ENCODE measurements at places on chromosomes 11 and 22.

DNA sequence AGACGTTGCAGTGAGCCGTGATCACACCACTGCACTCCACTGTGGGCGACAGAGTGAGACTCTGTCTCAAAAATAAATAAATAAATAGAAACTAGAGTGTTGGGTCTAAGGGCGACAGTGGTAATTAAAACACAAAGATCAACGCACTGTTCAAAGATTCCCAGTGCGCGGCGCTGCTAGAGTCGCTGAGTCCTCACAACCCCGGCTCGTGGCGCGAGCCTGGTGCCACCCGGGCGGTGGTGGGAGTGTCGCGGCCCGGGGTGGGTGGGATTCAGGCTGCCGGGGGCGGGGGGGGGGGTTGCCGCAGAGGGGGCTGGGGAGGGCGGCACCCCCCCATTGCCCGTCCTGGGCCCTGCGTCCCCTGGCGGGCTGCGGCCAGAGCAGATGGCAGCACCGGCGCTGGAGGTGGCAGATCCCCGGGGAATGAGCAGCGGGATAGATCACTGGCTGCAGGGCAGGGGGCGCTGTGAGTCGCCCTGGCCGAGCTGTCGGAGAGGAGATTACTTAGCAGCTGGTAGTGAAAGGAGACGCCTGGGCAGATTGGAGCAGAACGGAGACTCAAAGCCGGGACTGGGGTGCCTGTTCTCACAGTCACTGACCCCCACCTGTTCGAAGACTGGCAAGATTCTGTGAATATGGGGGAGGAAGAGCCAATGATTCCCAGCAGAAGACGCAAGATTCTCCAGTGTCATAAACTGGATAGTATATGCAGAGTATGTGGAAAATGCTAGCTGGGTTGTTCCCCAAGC is 30.2 kb upstream of the APOBEC3A start:
- peak; percentile 71 for DNase-seq

- no peak for DNase-seq
Observed at GRCh38 chr22:47954107-47954506, 1191.7 kb downstream of the TBC1D22A start.

DNA sequence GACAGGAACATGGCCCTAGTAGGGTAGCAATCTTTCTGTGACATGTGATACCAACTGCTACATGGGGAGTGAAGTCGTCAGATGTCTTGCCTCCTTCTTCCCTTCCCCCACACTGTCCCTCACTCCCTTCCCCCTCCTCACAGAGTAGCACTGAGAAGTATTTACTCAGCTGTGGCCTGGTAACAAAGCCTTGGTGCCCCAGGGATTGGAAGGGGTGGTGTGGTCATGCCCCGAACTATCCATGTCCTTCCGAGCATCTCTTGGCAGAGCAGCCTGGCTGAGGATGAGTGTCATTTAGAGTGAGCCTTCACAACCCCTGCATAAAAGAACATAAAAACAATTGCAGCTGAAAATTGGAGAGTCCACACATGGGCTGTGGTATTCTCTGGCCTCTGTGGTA is 46.1 kb downstream of the ARFGAP2 start:
- no peak for DNase-seq

DNA sequence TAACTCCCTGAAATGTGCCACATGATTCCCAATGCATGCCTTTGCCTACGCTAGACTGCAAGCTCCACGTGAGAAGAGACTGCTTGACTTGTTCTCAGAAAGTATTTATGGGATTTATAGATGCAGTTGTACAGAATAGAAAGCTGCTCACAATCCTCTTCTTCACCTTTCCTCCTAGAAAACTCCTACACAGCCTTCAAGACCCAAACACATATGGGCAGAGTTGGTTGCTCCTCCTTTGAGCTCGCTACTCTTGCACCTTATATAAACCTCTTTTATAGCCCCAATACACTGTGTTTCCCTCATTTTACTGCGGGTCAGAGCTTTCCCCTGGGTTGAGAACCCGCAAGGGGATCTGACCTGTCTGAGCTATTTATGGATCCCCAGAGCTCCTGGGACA is 16.4 kb downstream of the C1QTNF6 start:
- DNase-seq, result no peak

DNA sequence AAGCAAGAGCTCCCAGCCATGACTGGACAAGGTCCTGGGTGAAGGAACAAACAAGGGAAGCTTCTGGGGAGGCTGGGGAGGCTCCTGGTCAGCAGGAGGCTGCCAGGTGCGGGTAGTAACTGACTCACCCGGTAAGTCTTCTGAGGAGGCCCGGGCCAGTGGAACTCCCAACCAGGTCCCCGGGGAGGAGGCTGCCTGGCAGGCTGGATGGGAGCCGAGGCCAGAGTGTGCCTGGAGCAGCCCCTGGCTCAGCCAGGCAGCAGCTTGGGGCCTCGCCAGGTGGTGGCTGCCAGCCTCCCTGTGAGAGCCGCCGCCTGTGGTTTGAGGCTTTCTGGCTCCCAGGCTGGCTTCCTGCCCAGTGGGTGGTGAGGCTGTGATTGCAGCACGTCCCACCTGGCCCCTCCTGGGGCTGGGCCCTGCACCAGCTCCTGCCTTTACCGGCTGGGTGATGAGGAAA is 46.2 kb downstream of the IGF2 start:
- peak; percentile 51 for DNase-seq

- peak; percentile 58 for DNase-seq
Observed at GRCh38 chr11:71342951-71343827, 90.8 kb upstream of the SHANK2 start.

- DNase-seq, result no peak
Observed at GRCh38 chr11:1403078-1403620, 13.4 kb downstream of the BRSK2 start.

GRCh38 chr11:14645015-14645912 is 1.7 kb downstream of the PDE3B start:
- no peak for DNase-seq

DNA sequence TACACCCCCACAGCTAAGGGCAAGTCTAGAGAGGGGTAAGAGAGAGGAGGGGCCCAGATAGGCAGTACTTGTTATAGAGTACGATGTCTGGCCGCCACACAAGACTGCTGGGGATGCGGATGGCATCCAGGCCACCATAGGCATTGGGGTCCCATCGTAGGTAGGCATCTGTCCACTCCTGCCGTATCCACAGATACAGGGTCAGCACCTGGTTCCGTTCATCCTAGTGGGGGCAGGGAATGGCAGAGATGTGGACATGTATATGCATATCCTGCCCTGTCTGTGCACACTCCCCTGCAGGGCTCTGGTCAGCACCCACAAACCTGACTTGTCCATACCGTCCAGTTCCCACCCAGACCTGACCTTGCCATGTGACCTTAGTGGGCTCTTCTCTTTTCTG is 2.1 kb downstream of the CHRNA10 start:
- no peak for DNase-seq

GRCh38 chr11:124669193-124669592 is 4.3 kb downstream of the SIAE start:
- DNase-seq, result peak; percentile 37

DNA sequence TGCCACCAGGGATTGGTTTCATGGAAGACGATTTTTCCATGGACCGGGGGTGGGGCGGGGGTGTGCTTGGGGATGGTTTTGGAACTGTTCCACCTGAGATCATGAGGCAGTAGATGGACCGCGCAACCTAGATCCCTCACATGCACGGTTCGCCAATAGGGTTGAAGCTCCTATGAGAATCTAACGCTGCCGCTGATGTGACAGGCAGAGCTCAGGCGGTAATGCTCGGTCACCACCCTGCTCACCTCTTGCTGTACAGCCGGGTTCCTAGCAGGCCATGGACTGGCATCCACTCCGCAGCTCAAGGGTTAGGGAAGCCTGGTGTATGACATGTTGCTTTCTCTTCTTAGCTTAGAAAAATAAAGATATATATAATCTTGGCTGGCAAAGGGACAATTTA is 22.0 kb downstream of the RBX1 start:
- DNase-seq, result no peak

DNA sequence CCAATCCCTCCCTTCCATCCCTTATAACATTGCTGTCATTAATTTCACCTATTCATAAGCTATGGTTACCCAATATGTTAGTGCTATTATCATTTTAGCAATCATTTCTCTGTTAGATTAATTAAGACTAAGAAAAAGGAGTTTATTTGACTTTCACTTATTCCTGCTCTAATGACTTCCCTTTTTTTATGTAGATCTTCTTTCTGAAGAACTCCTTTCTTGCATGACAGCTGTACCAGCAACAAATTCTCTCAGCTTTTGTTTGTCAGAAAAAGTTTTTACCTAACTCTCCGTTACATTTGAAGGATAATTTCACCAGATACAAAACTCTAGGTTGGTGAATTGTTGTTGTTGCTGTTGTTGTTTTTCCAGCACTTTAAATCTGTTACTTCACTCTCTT is 28.6 kb upstream of the OR8B8 start:
- no peak for DNase-seq

DNA sequence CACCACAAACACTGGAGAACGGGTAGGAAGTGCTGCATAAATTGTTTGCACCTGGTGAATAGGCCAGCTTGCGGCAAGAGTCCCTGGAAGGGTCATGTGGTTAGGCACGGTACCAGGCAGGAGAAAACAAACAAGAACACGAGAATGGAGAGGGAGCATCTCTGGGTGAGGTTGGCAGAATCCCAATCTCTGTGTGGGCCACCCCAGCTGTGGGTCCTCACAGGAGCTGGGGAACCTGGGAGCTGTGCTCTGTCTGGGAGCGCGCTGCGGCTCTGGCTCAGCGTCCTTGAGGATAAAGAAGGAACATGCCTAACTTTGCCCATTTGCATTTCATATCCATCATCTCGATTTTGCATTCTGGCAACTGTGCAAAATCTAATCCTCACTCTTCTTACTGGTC is 46.1 kb upstream of the JAM3 start:
- DNase-seq, result no peak

DNA sequence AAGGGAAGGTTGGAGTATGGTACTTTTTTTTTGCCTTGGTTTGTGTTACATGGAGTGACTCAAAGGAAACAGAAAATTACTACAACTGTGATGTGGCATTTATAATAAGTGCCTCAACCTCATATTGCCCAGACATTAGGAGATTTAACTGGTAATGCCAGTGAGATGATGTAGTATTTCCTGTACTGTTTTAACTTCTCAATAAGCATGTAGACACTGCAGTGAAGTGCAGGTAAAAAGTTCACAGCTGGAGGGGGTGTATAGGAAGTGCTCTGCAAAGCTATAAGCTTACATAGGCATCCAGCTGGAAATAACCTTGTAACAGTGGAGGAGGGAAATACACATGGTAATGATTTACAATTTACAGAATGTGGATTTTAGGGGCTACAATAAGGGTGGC is 138.2 kb upstream of the MTMR2 start:
- no peak for DNase-seq

DNA sequence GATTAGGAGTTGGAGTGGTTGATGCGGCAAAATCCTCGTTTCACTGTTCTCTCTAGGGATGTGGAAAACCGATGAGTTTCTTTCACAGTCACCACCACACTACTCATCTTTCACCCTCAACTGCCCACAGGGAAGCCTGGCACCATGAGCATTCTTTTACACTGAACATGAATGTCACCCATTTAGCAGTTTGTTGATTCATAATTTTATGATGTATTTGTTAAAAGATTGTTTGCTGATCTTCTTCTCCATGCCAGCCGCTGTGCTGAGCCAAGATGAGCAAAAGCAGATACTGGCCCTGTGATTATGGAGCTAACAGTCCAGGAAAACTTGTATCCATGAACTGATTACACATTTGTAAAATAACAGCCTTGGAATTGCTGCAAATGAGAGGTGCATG is 3.9 kb upstream of the SCGB1D2 start:
- DNase-seq, result no peak

DNA sequence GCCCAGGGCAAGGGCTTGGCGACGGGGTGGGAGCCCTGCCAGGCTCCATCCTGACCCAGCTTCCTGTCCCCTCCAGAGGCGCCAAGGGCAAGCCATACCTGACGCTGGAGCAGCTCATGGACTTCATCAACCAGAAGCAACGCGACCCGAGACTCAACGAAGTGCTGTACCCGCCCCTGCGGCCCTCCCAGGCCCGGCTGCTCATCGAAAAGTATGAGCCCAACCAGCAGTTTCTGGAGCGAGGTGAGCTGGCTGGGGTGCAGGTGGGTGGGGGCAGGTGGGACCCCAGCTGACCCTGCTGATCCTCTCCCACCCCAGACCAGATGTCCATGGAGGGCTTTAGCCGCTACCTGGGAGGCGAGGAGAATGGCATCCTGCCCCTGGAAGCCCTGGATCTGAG is 5.0 kb downstream of the PLCB3 start:
- no peak for DNase-seq

DNA sequence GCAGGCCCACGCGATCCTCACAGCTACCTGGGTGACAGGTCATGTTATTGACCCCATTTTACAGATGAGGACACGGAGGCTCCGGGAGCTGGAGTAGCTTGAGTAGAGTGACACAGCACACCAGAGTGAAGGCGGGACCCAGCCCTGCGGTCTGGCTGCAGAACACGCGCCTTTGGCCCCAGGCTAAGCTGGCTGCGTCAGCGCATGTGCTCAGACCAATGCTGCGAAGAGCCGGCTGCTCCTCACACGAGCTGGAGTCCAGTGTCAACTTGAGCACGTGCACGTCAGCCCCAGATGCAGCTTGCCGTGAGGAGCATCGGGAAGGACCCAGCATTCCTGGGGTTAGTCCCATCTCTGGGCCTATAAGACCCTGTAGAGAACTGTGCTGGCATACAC is 49.9 kb downstream of the SCUBE1 start:
- DNase-seq, result no peak

GRCh38 chr11:13101644-13102512 is 92.8 kb downstream of the RASSF10 start:
- DNase-seq, result no peak

DNA sequence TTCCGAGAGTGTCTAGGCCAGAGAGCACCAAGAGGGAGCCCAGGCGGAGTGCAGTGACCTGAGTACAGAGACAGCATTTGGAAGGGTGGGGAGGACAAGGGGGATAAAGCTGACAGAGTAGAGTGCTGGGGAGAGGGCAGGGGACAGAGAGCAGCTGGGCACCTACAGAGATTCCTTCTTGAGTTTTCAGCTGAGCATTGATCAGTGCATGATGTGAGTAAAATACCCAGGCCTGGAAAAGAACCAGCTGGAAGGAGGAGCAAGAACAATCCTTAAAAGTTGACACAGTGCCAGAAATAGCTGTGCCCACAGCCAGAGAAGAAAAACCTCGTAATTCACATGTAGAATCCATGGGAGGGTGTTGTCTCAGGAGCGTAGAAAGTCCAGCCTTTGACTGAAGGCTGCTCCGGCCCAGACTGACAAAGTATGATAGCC is 33.9 kb upstream of the PANX2 start:
- peak; percentile 20 for DNase-seq

GRCh38 chr11:120310870-120311269 is 14.2 kb upstream of the TLCD5 start:
- DNase-seq, result no peak

- no peak for DNase-seq
Observed at GRCh38 chr11:390175-390574, 3.8 kb upstream of the PKP3 start.

GRCh38 chr11:10318527-10318802 is 13.6 kb downstream of the ADM start:
- no peak for DNase-seq

Data from SJSA1 (cell line).